ENCODE measurements at places on chromosomes 1 and 21.
A peak's percentile ranks its signal among the peaks of the same experiment; 100 is the strongest.

- DNase-seq = no peak
Observed at GRCh38 chr1:10561497-10561896, 86.7 kb downstream of the PEX14 start.

DNA sequence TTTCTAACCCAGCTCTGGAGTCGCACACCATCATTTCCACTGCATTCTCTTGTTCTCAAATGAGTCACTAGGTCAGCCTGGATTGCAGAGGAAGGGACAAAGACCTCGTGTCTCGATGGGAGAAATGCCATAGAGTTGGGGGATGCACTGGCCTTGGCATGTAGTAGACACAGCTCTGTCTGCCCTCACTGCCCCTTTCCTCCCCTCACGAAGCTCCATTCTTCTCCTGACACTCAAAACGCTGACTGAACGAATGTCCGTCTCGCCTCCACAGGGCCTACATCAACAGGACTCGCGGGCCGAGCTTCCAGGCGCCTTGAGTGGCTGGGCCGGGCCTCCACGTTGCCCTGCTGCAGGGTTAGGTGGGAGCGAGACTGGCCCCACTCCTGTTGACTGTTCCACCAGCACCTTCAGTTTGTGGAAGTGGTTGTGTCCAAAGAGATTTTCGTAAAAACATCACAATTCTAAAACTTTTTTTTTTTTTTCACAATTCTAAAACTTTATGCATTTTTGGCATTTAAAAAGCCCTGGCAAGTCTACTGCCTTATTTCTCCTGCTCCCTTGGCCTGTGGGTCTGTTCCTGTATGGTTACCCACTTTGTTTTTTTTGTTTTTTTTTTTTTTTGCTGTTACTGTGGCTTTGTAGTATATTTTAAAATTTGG lies 18.8 kb downstream of the PKNOX1 start:
- DNase-seq = no peak

- DNase-seq = no peak
Observed at GRCh38 chr1:56901716-56902115, 47.1 kb downstream of the C8A start.

DNA sequence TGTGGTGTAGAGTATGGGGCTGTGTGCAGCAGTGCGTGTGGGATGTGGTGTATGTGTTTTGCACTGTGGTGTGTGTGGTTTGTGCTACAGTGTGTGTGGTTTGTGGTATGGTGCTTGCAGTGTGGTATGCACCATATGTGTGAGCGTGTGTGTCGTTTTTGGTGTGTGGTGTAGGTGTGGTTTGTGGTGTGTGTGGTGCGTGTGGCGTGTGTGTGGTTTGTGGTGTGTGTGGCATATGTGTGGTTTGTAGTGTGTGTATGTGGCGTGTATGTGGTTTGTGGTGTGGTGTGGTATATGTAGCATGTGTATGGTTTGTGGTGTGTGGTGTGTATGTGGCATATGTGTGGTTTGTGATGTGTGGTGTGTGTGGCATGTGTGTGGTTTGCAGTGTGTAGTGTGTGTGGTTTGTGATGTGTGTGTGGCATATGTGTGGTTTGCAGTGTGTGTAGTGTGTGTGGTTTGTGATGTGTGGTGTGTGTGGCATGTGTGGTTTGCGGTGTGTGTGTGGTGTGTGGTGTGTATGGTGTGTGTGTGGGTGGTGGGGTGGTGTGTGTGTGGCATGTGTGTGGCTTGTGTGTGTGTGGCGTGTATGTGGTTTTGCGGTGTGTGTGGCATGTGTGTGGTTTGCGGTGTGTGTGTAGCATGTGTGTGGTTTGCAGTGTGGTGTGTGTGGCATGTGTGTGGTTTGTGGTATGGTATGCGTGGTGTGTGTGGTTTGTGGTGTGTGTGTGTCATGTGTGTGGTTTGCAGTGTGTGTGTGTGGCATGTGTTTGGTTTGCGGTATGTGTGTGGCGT lies 53.5 kb upstream of the TRAPPC10 start:
- no peak for DNase-seq

DNA sequence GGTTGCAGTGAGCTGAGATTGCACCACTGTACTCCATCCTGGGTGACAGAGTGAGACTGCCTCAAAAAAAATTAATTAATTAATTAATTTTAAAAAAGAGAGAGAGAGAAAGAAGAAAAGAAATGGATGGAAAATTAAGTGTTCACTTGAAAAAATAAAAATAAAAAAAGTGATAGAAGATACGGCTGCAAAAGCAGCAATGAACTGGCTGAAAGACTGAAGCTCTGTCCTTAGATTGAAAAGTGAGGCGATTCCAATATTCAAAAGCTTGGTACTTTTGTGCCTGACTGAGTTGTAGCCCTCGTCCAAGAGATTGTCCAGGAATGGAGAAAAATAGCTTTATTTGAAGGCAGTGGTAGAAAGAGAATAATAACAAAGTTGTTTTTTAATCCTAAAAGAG lies 154.6 kb downstream of the ADSS2 start:
- no peak for DNase-seq

GRCh38 chr1:168803806-168804510 lies 75.0 kb upstream of the DPT start:
- no peak for DNase-seq

DNA sequence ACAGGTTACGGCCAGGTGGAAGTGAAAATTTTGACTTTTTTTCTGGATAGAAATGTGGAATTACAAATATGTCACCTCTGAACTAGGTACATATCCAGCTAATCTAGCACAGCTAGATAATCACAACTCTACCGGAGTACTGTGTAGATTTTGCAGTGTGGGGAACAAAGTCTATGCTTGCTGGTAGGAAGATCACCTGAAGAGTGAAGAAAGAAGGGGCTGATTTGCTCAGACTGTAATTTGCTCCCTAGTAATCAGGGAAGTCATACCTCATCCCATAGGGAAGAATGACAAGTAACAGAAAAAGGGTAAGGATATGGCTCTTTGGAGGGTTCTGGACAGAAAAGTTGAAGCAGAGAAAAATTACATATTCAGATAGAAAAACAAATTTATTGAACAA lies 319.6 kb upstream of the TMPRSS15 start:
- DNase-seq = no peak

GRCh38 chr1:181249186-181249585 lies 160.7 kb downstream of the IER5 start:
- DNase-seq = no peak

DNA sequence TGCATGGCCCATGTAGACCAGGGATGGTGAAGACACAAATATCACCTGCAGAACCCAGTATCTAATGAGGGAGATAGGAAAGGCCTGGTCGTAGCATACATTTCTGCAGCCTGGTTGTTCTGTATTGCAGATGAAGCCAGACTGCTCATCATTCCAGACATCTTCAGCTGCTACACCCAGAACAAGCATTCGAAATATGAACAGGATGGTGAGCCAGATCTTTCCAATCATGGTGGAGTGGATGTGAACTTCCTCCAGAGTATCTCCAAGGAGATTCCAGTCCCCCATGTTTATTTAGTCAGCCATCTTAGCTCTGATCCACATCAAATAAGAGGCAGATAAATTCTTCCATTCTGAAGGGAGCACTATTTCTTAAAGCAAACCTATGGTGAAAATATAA lies 2.7 kb upstream of the MYCBP start:
- DNase-seq = no peak

GRCh38 chr1:165884009-165884689 lies 56.7 kb downstream of the UCK2 start:
- no peak for DNase-seq

- DNase-seq = no peak
Observed at GRCh38 chr1:15029786-15030185, 123.8 kb upstream of the TMEM51 start.

- no peak for DNase-seq
Observed at GRCh38 chr1:230379928-230380327, 46.2 kb downstream of the PGBD5 start.

DNA sequence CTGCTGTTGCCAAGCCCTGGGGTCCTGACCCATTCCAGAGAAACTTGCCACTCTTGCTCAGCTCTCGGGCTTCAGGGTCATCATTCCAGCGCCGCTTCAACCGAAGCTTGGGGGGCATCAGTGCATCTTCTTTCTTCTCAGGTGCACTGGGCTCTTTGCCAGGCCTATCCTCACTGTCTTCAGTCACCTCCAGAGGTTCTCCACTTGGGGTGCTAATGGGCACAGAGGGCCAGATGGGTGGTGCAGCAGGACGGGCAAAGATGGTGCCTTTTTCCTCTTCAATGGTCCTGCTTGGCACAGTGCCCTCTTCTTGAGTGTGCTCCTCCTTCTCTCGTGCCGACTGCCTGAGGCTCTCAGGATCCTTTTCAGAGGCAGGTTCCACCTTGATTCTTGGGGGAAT lies 13.3 kb downstream of the ETV3 start:
- DNase-seq = no peak

DNA sequence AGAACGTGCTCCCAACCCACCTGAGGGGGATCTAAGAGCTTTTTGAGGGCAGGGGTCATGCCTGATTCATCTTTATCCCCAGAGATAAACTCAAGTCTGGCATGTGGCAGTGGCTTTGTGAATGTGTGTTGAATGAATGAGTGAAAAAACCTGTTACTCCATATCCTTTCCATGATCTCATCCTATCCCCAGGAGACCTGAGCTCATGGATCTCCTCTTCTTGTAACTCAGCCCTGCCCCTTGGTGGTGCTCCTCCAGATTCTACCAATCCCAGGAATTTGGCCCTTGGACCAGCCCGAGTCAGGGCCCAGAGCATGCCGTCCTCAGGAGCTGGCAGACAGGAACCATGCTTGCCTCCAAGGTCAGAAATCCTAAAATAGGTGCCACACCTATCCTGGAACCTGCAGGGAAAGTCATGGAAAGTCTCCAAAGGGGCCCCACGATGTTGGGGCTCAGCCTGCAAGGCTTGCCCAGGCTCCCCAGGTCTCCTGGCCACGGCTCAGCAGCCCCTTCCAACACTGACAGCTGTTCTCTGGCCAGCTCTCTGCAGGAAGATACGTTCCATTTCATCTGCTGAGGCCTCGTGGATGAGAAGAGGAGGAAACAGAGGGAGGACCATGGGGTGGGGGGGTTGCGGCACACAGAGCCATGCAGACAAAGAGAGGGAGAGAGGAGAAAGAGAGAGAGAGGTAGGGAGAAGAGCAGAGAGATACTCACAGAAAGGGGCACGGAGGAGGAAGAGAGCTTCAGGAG lies 214.6 kb downstream of the TRABD2B start:
- DNase-seq = no peak

- DNase-seq = no peak
Observed at GRCh38 chr1:116826818-116827606, 72.8 kb downstream of the CD2 start.

- DNase-seq = no peak
Observed at GRCh38 chr1:42052072-42052699, 101.0 kb upstream of the GUCA2B start.

DNA sequence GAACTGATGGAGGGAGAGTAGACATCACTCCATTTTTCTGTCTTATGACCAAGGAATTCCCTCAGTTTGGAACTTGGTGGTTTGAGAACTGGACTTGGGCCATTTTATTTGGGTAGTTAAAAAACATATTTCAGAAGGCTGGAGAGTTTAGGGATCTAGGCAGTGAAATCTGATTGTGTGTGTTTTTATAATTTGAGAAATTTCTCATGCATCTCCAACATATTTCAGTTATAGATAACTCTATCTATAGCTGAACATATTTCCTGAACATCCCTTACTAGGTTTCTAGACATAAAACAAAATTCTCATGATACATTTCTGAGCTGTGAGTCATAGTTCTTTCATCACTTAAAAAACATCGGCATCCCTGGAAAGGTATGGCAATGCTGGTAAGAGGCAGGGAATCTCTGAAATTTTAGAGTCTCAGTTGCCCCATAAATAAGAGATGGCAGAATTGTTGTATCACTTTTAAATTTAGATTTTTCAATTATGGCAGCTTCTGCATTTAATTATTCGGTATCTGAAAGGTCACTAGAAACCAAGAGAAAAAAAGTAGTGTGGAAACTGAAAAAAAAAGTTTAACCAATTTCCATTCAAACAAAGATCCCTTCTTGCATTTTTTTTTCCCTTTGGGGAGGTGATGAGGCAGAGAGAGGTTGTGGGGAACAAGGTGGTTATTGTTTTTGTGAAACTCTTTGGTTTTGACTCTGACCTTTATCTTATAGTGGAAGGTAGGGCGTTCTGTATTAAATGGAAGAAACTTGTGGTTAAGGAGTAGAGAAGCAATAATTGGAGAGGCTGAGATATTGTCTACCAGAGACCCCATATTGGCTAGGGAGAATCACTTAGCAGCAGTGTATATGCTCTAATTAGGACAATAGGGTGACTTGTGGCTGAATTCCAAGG lies 102.9 kb downstream of the FASLG start:
- peak; percentile 14 for DNase-seq

DNA sequence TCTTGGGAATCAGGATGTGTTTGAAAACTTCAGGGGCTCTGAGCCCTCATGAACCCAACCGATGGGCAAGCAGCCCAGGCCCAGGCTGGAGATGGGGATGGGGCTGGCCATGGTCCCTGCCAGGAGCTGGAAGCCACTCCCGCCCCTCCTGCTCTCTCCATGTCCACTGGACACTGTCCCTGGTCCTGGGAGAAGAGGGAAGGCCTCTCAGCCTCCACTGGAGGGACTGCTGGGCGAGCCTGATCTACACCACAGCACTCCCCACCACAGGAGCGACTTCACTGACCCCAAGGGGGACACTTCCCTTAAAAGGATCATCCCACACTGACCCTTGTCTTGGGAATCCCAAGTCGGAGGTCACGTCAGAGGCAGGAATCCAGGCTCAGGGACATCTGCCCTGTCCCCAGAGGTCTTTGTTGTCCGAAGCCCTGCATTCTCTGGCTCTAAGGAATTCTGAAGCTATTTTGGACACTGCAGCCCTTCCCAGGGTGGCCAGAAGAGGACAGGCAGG lies 16.9 kb upstream of the COL18A1 start:
- no peak for DNase-seq

GRCh38 chr1:176998183-176998795 lies 166.2 kb downstream of the ASTN1 start:
- DNase-seq = no peak

DNA sequence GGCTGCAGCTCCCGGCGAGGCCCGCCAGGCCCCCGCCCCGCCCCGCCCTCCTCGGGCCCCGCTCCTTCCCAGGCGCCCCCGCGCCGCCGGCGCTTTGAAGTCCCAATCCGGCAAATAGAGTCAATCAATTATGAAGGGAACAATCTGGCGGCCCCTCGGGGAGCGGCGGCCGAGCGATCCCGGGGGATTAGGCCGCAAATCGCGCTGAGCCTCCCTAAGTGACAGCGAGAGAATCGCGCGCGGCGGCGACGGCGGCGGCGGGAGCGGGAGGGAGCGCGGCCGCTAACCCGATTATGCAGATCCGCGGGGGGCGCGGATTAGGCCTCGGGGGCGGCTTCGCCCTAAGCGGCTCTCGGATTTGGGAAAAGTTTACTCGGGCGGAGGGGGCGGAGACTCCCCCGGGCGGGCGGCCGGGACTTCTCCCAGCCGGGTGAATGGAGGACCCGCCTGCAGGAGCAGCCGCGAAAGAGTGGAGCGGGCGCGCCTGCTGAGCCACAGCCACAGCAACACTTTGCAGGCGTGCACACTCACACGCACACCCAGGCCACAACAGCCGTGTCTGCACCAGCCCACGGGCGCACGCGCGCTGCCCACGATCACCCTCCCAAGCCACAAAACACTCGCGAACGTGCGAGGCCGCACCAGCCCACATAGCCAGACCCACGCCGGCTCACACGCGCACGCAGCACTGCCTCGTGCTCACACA lies 23.0 kb upstream of the DMBX1 start:
- DNase-seq = no peak

GRCh38 chr1:164637461-164638375 lies 78.7 kb downstream of the PBX1 start:
- DNase-seq = peak; percentile 65
